GM12878 (cell line): ENCODE measurements at places on chromosomes 6 and 20.

DNA sequence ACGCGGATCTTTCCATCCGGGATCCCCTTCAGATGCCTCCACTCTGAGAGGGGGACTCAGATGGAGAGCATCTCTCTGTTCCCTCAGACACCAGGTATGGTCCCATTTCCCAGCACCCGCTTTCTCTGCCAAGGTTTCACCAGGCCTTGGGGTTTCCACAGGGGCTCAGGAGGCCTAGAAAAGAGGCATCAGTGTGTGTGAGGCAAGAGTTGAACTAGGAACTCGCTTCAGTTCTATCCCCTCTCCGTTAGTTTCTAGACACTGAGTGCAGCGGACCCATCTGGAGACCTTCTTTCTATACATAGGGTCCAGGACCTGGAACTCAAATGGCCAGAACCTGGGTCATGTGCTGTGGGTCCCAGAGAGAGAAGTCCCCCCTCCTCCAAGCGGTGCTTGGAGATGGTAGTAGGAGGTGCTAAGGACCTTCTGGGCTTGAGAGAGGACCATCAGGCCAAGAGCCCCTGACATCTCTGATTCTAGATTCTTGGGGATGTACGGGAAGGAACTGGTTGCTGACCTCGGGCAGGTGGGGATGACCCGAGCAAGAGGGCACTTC lies 2.1 kb downstream of the SLC12A5 start:
- no peak for DNase-seq

DNA sequence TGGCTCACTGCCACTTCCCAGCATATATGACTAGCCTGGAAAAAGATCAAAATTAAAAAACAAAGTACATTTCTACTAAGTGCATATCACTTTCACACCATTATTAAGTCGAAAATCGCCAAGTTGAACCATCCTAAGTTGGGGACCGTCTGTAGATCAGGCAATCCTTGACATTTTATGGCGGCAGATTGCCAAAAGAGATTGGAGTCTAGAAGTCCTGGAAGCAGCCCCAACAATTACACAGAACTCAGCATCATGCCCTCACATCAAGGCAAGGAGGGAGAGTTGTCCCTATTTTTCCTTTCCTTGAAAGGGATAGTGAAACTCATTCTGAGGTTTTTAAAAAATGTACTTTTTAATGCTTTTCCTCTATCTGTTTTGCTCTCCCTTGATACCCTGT lies 30.7 kb downstream of the SLC22A3 start:
- no peak for DNase-seq

DNA sequence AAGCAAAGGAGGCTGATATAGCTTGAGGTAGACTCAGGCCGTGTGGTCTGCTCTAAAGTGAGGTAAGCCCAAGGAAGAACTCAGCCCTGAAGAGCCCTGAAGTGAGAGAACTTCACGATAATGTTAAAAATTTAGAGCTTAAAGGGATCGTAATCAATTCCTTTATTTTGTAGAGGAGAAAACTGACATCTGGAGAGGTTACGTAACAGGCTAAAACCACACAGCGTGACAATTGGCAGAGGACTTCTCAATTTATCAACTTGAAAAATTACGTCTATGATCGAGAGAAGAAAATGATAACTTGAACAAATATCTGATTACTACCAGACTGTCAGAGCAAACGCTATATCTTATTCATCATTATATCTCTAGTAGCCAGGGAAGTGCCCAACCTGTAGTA lies 121.8 kb upstream of the FOXO3 start:
- DNase-seq = no peak

GRCh38 chr6:79789896-79790295 lies 157.5 kb downstream of the ELOVL4 start:
- DNase-seq = no peak

- DNase-seq = no peak
These were observed 58.4 kb downstream of the ADNP start for GRCh38 chr20:50872560-50873425.

- DNase-seq = peak; percentile 82
These were observed 7.5 kb downstream of the BCAS1 start for GRCh38 chr20:54062812-54063280.

DNA sequence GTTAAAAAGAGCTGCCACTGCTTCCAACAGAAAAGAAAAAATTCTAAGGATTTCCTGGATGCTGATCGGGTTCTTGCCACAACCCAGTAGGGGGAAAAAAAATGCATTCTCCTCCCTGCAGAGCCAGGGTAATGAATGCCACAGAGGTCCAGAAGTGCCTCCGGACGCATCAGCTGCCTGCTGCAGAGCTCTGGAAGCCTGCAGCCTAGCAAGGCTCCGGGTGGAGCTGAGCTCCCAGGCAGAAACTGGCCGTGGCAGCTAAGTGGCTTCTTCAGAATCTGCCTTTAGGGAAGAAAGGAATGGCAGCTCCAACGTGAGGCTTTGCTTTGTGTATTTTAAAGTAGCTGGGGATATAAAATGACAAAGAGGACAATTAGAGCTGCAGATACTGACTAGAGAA lies 155.0 kb downstream of the CFAP61 start:
- DNase-seq = no peak

- DNase-seq = no peak
These were observed 258.6 kb downstream of the SOD2 start for GRCh38 chr6:159434410-159434809.

GRCh38 chr6:51578994-51579393 lies 508.4 kb downstream of the PKHD1 start:
- DNase-seq = no peak

GRCh38 chr6:28606424-28607391 lies 81.0 kb downstream of the GPX5 start:
- peak; percentile 45 for DNase-seq

- no peak for DNase-seq
These were observed 68.6 kb downstream of the GFRAL start for GRCh38 chr6:55395871-55396270.

GRCh38 chr6:45961125-45961524 lies 54.5 kb downstream of the CLIC5 start:
- DNase-seq = no peak

DNA sequence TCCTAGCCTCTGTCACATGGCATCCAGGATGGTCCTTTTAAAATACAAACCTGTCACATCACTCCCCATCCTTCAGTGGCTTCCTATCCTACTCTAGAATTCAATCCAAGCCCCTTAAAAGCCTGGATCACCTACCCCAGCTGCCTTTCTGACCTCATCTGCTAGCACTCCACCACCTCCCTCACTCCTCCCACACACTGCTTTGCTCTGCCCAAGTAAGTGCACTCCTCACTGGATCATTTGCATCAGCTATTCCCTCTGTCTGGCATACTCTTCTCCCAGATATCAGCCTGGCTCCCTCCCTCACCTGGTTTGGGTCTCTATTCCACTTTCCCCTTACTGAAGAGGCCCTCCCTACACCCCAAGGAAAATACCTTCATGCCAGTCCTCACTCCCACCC lies 10.5 kb downstream of the C6orf136 start:
- no peak for DNase-seq

GRCh38 chr6:127115084-127115655 lies 3.3 kb upstream of the RSPO3 start:
- DNase-seq = no peak

DNA sequence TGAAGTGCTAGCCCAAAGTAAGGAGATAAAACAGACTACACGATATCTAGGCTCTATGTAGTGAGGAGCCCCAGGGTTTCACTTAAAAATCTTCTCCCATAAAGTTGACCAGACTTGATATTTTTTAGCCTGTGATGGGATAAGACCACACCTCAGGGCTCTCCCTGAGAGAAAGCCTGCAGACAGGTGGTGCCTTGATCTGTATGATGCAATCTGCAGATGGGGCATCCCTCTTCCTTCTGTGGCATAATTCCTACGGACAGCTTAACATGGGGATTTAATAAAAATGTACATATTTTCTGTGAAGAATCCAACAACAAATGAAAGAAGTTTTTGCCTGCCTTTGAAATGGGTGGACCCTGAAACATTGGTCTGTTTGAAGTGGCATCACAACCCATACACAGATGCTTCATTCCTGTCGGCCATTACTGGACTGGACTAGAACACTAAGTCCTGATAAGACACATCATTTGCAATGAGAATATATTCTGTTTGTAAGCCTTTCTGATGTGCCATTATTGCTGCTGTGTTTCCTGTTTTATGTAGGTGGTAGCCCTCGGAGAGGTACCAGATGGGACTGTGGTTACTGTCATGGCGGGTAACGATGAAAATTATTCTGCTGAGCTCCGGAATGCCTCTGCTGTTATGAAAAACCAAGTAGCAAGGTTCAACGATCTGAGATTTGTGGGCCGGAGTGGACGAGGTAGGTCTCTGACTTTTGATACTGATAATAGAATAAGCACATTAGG lies 53.8 kb upstream of the SUPT3H start:
- no peak for DNase-seq

DNA sequence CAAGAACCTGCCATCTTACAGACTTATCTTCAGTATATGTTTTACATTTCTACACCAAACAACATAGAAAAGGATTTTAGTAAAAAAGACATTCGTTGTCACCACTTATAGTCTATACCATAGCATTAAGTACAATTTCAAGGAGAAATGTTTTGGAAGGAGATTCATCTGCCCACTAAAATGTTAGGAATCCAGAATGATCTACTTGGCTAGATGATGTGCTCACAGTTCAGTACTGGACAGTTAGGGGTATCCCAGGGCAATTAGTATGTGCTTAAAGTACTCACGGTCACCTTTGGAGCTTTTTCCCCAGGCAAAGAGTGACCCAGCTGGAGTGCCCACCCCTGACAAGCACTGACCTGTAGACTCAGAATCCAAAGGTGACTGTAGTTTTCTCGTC lies 222.9 kb downstream of the SLC24A3 start:
- DNase-seq = no peak

- no peak for DNase-seq
These were observed 11.0 kb upstream of the ADGRF5 start for GRCh38 chr6:46932526-46933319.

- no peak for DNase-seq
These were observed 91.4 kb upstream of the EYS start for GRCh38 chr6:65798280-65799014.

GRCh38 chr6:146990821-146991798 lies 213.1 kb upstream of the STXBP5 start:
- no peak for DNase-seq

DNA sequence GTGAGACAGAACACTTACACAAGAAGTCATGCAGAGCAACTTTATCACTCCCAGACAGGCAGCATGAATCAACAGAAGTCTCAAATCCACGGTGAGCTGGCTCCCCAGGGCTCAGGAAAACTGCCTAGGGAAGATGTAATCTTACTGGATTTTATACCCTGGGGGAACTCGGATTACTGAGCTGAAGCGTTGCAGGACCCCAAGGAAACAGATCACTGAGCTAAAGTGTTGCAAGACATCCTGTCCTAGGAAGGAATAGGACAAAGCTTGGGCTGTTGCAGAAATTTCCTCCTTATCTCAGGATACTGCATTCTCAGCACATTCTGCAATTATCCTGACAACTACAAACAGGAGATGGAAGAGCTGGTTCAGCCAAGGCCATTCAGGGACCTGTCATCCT lies 224.8 kb downstream of the TFAP2A start:
- DNase-seq = no peak

DNA sequence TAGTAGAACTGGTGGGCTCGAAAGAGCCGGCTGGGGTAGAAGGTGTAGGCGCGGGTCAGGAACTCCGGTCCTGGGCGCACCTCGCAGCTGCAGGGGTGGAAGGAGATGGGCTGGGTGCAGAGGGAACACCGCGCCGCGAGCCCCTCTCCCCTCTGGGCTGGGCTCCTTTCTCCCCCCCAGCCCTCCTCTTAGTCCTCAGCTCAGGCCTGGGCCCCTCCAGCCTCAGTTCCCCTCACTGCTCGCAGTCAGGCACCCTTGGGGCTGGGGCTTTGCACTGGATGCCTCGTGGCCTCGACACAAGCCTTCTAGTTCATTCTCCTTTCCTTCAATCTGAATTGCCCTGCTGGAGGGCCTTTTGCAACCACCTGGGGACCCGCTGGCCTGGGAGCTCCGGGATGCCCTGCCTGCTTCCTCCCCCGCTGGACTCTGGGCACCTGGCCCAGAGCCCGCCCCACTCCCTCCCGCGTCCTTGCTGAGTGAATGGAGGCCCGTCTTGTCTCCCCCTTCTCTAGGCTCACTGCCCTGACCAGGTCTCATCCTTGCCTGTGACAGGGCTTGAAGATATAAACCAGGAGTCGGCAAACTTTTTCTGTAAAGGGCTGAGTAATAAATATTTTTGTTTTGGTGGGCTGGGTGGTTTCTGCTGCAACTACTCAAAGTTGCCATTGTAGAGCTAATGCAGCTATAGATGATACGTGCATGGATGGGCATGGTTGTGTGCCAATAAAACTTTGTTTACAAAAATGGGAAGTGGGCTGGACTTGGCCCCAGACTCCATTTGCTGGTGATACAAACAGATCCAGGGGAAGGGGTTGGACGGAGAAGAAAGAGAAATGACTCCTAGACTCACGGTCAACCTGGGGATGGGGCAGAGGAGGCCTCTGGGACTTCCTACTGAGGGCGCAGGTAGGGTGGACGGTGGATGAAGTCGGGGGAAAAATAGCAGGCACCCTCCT lies 47.3 kb downstream of the APCDD1L start:
- no peak for DNase-seq

DNA sequence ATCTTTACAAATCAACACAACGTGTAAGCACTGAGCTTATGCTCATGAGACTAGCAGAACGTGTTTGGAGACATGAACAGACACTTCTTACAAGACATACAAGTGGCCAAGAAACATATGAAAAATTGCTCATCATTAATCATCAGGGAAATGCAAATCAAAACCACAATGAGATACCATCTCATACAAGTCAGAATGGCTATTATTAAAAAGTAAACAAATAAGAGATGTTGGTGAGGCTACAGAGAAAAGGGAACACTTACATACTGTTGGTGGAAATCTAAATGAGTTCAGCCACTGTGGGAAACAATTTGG lies 327.9 kb upstream of the SOX4 start:
- no peak for DNase-seq

- no peak for DNase-seq
These were observed 43.9 kb upstream of the MDFI start for GRCh38 chr6:41594326-41594725.

DNA sequence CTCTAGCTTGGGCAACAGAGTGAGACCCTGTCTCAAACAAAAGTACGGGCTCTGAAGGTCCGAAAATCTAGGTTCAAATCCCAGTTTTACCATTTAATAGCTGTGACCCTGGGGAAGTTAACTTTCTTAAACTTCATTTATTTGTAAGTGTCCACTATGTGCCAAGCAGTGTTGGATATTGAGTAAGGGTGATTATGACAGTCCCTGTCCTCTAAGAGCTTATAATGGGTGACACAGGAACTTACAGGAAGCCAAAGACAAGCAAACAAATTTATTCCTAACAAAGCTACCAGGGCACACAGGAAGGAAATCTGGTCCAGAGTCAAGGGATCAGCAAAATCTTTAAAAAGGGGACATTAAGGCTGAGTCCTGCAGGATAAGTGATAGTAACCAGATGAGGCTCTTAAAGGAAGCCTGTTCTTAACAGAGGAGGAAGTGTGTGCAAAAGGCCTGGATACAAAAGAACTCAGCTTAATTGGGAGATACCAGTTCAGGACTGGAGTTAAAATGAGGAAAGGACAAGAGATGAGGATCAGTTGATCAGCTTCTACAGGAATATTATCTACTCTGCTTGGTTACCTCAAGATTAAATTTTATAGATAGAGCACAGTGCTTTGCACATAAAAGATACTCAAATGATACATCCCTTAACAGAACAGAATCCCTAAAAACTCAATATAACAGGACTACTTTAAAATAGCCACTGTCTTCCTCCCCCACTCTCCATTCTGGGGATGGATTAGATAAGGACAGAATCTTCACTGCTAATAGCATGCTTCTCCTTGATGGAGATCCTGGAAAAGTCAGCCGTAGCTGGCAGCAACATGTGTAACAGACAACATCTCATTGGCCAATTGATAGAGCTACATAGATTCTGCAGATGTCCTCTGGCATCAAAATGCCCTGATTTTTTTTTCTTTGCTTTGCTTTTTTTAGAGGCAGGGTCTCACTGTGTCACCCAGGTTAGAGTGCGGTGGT lies 6.1 kb downstream of the SNX3 start:
- DNase-seq = no peak
